ENCODE measurements at places on chromosomes 7 and 10.

GRCh38 chr7:157486007-157486755 lies 149.4 kb downstream of the DNAJB6 start:
- no peak for DNase-seq

- DNase-seq = no peak
These were observed 718 bp upstream of the FZD1 start for GRCh38 chr7:91263384-91264045.

- DNase-seq = no peak
These were observed 68.8 kb upstream of the GSDME start for GRCh38 chr7:24825931-24826661.

GRCh38 chr7:105713488-105714465 lies 132.5 kb upstream of the EFCAB10 start:
- no peak for DNase-seq

DNA sequence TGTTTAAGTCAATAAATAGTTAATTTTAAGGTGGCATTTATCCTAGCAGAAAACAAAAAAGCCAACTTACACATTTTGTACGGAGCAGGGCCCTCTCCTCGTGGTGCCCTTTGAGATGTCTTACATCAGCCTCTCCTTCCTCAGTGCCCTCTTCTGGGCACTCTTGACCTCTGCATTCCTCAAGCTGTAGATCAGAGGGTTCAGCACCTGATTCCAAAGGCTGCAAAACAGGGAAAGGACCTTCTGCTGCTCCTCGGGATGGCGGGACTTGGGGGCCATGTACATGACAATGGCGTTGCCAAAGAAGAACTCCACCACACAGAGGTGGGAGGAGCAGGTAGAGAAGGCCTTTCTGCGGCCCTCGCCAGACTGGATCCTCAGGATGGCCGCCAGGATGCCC lies 4.6 kb upstream of the OR2A14 start:
- DNase-seq = no peak
